ENCODE measurements at places on chromosomes 13 and 19.

DNA sequence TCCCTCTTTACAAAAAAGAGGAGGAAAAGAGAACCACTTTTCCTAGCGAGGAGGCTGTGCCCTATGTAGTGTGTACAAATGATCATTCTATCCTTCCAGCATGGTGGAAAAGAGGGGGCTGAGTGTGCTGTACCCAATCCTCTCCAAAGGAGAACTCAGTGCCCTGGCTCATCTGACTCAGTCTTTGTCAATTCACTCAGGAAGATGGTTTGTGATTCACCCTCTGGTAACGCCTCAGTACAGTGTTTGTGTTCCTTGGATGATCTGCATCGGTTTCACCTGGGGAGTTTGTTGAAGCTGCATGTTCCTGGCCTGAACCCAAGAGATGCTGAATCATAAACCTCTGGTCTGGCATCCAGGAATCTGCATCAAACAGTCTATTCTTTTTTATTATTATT lies 18.3 kb upstream of the ENOX1 start:
- DNase-seq = no peak

- no peak for DNase-seq
Measured at GRCh38 chr13:73428706-73429105, 369.9 kb downstream of the KLF5 start.

DNA sequence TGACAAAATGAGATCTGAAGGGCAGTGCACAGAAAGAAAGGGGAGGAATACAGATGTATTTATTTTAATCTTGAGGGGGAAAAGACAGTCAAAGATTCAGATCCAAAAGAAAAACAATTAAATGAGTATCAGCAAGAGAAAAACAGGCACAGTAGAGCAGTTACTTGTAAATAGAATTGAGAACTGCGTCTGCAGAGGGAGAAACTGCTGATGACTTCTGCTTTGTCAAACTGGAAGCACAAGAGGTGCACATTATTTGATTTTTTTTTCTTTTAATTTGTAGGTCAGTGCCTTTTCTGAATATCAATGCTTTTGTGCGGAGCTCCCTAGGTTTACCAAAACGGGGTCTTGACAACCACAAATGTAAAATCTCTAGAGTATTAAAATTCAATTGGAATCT lies 37.3 kb downstream of the EFNB2 start:
- DNase-seq = no peak

DNA sequence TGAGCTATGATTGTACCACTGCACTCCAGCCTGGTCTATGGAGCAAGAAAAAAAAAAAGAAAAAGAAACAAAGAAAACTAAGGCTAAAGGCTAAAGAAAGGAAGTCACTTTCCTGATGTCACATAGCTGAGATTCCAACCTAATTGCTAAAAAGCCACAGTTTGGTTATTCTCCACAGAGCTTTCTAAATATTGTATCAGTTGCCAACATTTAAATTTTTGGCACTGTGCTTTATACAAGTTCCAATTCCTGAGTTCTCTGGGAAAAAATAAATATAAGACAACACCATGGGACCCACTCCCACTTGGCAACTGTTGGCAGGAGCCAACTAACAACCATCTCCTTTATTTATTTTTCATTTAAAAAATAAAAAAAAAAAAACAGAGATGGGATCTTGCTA lies 11.2 kb upstream of the LYPD3 start:
- DNase-seq = no peak

DNA sequence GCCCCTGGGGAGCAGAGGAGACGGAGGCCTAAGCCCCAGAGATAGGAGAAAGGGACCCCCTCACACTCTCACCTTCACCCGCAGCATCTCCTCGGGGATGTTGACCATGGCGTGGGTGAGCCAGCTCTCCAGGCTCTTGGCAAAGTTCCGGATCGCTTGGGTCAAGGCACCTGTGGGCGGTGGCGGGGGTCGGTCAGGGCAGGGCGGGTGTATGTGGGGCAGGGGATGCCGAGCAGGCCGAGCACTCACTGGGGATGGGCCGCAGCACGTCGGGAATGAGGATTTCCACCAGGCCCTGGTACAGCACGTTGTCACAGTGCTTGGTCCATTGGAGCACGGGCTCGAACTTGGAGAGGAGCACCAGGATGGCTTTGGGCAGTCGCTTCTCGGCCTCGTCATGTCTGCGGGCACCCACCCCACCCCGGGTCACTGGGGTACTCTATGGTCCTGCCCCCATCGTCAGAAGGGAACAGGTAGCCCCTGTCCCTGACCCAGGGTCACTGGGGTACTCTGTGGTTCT lies 13.1 kb downstream of the DCAF15 start:
- no peak for DNase-seq

DNA sequence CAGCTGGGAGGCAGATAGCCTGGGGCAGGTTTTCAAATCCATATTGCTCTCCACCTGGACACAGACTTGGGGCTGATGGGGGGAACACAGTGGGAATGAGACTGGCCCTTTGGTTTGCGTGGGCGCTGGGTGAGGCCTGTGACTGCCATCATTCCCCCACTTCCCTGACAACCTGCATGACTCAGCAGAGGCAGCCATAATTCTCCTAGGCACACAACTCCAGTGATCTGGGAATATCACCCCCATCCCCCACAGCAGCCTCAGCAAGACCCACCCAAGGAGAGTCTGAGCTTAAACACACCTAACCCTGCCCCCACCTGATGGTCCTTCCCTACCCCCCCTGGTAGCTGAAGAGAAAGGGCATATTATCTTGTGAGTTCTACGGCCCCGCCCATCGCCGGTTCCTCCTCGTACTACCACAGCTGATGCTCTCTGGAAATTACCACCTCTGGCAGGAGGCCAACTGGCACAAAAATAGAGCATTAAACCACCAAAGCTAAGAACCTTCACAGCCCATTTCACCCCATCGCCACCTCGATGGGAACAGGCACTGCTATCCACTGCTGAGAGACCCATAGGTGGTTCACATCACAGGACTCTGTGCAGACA lies 71.0 kb downstream of the RNF17 start:
- DNase-seq = no peak

GRCh38 chr13:69999875-70000274 lies 107.8 kb upstream of the ATXN8OS start:
- no peak for DNase-seq

DNA sequence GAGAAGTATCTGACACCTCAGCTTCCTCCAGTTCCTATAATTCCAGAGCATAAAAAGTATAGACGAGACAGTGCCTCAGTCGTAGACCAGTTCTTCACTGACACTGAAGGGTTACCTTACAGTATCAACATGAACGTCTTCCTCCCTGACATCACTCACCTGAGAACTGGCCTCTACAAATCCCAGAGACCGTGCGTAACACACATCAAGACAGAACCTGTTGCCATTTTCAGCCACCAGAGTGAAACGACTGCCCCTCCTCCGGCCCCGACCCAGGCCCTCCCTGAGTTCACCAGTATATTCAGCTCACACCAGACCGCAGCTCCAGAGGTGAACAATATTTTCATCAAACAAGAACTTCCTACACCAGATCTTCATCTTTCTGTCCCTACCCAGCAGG lies 3.1 kb downstream of the KLF5 start:
- no peak for DNase-seq

GRCh38 chr19:539429-540030 lies 4.3 kb upstream of the GZMM start:
- no peak for DNase-seq

DNA sequence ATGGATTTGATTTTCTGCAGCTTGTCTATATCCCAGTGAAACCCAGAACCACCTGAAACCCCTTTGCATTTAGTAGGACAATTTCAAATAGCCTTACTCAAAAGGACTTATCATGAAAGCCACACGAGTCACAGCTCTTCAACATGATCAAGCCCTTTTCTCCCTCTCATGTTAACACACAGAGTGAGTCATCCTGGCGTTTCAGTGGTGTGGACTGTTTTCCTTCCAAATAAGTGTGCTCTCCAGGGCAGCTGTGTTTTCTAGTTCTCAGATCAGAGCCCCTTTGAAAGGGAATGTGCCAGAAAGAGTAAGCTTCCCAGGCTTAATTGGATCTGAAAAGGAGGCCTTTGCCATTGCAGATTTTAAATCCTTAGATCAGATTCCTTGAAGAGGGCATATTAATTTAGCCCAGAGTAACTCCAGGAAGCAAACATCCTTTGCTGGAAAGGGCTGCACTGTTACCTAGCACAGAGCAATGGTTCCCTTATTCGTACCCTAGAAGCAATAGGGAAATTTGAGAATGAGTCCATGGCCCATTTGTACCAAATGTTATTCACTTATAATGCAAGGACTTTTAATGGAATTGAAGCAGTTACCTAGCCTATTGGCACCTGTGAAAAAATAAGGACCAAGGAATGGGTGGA lies 51.3 kb downstream of the ERICH6B start:
- DNase-seq = no peak

GRCh38 chr13:109874484-109875454 lies 88.4 kb upstream of the IRS2 start:
- DNase-seq = no peak

- DNase-seq = no peak
Measured at GRCh38 chr13:100535426-100536135, 53.0 kb downstream of the GGACT start.

GRCh38 chr19:6604906-6605305 lies 14.0 kb upstream of the CD70 start:
- no peak for DNase-seq

- no peak for DNase-seq
Measured at GRCh38 chr19:34320277-34320676, 44.7 kb upstream of the GPI start.

- no peak for DNase-seq
Measured at GRCh38 chr13:79612604-79613003, 131.6 kb downstream of the NDFIP2 start.

DNA sequence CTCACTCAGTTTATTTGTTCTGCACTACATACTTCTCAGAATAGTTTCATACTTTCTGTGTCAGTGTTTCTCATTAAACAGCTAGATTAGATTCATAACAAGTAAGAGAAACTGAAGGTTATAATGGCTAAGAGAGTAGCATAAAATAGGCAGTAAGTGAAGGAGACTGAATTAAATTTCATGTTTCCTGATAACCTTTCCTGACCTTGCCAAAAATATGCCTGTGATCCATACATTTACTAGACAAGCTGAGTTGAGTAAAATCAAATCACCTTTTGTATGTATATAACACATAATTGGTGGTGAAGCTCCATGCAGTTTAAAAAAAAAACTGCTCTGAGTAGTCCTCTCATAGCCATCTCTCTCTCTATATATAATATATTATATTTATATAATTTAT lies 545.3 kb upstream of the PCDH20 start:
- no peak for DNase-seq

DNA sequence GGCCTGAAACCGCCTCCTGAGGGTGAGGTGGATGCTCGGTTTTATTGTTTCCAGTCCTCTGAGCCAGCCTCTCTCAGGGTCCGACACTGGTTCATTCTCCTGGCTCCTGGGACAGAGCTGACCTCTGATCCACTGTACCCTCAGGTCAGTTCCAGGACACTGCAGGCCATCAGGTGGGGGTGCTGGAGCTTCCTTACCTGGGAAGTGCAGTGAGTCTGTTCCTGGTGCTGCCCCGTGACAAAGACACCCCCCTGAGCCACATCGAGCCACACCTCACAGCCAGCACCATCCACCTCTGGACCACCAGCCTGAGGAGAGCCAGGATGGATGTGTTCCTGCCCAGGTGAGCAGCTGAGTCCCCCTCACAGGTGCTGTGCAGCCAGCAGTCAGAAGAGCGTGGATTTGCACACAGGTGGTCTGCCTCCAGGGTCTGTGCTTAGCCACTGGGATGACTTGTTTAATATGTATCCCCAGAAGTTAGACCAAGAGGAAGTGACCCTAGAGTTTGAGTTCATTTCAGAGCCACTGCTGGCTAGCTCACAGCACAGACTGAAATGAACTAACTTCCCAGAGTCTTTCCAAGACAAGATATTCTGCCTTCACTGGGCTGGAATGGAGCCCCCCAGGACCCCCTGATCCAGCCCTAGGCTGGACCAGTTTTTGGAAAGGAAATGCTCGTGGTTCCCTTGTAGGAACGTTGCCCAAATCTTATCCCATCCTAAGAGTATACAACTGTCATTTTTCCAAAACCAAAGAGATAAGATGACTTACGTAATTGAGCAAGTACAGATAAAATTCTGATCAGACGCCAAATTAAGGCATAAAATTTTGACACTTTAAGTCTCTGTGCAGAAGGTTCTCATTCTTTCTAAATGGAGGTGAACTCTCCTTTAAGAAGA lies 8.8 kb downstream of the SERPINE3 start:
- DNase-seq = no peak

DNA sequence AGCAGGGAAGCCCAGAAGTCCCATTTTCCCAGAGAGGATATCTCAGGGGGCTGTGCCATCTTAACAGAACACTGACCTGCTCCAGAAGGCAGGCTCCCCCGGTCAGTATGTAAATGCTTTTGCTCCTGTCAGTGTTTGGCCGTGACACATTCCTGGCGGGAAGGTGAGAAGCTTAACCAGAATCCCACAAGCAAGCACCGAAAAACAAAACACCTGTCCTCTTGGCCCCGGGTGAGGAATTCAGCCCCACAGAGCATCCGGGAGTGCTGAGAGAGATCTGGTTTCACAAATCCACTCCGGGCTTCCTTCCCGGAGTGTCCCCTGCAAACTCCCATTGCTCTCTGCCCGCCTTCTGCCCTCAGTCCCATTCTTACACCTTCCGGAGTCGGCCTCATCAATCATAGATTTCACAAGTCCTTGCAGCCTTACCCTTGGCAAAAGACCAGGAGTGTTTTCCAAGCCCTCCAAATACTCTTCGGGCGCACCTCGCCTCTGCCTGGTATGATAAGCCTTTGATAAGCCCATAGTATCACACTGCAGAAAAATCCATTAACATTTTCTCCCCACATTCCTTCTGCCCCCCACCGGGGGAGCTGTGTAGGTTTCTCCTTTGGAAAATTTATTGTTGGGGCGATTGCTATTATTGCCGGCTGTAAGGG lies 12.2 kb downstream of the TPM4 start:
- no peak for DNase-seq

DNA sequence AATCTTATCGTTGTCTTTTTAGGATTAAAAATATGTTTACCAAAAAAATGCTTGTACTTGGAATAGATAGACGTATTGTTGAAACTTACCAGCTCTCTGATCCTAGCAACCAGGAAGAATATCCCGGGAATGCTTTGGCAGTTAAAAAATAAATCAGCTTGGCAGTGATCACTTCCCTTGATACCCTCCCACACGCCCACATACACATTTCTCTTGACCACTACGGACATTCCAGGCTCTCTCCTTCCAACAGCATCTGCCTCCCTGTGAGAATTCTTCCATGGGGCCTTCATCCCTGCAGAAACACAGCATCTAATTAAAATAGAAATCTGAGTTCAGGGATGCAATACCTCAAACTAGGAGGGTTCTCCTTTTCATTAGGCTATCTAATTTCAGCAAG lies 57.9 kb downstream of the THSD1 start:
- DNase-seq = no peak

DNA sequence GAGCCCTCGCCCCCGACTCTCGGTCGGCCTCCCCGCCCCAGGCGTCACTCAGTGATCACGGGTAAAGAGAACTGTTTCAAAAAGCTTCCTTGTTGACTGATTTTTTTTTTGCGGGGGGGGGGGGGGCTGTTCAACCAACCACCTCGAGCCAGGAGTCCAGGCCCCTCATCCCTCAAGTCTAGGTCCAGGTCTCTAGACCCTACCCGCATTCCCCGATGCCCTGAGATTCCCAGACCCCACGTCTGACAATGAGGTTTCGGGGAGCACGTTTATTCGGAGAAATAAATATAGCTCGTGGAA lies 4.3 kb downstream of the HRC start:
- DNase-seq = no peak

- DNase-seq = no peak
Measured at GRCh38 chr13:102018716-102019115, 383.1 kb downstream of the FGF14 start.
